ENCODE measurements at places on chromosomes 12 and 14.

DNA sequence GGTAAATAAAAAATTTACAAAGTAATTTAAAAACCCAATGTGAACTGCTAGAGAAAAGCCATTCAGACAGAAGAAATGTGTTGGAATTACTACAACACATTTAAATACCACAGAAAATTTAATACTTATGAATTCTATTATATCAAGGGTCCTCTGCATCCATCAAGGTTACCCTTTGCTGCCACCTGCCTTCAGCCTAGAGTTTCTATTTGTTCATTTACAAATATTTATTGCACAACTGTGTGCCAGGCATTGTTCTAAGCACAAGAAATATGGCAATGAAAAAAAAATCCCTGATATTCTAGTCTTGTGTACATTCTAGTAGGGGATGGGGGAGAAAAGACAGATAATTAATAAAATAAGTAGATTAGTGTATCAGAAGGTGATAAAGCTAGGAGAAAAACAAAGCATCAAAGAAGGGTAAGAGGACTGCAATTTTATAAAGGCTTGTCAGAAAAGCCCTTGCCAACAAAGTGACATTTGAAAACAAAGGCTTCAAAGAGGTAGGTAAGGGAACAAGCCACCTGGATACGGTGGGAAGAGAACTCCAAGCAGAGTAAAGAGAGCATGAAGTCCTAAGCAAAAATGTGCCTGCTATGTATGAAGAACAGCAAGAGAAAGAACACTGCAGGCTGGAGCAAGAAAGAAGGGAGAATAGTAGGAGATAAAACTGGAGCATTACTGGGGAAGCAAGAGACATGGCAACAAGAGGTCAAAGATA lies 59.1 kb upstream of the SLC6A13 start:
- DNase-seq: no peak

DNA sequence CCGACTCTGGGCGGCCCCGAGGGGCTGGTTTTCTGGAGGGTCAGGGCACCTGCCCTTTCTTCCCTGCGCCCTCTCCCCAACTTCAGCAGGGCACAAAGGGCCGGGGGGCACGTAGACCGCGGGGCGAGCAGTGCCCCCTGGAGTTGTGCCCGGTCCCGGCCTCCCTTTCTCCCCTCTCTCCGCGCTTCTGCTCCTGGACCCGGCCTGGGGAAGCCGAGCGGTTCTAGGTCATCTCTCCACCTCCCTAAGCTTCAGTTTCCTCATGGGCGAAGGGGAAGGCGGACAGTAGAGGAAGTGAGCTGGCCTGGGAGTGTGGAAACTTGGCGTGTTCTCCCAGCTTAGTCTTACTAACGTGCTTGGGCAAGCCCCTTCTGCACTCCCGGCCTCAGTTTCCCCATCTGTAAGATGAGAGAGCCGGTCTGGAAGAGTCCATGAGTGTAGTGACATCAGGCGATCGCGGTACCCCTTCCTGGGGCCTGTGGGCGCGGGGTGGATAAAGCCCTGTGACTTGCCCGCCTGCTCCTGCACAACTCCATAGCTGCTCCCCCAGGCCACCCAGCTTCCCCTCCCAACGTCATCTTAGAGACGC lies 158.6 kb upstream of the PARP11 start:
- DNase-seq: peak; percentile 19

GRCh38 chr14:52882824-52883223 lies 68.0 kb downstream of the FERMT2 start:
- DNase-seq: no peak

DNA sequence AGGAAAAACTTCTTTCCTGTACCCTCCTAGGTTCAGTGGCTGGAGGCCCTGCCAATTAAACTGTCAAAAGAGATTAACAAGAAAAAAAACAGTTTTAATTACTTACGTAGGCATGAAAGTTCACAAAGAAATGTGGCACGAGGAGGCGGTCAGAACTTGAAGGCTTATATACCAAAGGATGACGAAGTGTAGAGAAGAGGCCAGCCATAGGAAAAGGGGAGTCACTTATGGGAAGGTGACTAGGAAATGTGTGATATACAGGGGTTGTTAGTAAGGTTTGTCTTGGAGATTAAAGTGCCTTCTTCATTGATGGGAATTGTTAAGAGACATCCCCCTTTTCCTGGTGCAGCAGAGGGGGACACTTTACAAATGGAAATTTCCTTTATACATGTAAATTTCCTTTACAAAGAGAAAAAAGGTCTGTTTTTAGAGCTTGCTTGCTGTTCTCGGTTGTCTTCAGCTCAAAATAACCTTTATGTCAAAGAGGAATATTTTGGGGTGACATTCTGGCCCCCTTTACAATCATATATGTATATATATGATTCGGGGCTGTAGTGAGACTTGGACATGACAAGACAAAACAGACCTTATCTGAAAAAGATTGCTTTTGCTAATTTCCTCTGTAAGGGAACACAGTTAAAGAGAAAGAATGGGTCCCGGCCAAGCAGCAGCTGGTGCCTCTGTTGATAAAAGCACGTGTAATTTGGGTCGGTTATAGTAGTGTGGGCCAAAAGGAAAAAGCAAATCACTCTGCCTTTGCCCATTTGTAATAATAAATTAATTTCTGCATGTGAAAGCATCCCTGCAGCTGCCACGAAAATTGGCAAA lies 38.6 kb downstream of the SYNE2 start:
- DNase-seq: no peak

- DNase-seq: no peak
Observed at GRCh38 chr12:48542300-48542928, 17.0 kb downstream of the OR8S1 start.
